ENCODE measurements at places on chromosomes 5 and 9. TPM values are rescaled to one million over a fixed set of nuclear protein-coding genes. Genes with fewer than 3 reads are reported as not detected.

DNA sequence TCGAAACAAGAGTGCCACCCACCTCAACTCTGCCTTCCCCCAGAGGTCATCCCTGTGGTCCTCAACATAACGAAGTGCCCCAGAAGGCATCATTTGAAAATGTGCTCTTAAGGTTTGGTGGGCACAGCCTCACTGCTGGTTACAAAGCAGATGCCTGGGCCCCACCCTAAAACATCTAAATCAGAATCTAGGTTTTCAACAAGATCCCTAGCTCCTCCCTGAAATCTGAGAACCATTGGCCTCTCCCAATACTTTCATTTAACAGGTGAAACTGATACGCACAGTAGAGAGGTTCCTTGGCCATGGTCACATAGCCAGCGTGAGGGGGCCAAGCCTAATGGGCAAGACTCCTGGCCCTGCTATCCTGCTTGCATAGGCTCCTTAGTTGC, 376.2 kb upstream of the CLINT1 start:
- DNase-seq, result no peak

GRCh38 chr9:137311171-137311985, 9.3 kb upstream of the NRARP start:
- peak; percentile 86 for DNase-seq

DNA sequence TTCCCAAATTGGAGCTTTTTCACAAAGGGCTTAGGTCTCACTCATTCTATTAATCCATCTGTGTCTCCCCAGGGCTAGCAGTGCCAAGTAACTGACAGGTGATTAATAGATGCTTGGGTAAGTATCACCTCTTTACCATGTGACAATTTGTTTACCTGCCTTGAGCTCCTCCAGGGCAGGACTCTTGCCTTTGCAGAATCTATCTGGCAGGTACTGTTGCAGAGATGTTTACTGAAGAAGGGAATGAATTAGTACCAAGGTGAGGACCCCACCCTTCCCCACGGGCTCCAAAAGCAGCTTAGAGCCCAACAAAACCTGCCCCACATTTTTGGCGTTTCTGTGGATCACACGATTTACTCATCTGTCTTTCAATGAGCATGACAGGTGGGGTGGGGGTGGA, 698 bp upstream of the TGFBI start:
- DNase-seq, result no peak

DNA sequence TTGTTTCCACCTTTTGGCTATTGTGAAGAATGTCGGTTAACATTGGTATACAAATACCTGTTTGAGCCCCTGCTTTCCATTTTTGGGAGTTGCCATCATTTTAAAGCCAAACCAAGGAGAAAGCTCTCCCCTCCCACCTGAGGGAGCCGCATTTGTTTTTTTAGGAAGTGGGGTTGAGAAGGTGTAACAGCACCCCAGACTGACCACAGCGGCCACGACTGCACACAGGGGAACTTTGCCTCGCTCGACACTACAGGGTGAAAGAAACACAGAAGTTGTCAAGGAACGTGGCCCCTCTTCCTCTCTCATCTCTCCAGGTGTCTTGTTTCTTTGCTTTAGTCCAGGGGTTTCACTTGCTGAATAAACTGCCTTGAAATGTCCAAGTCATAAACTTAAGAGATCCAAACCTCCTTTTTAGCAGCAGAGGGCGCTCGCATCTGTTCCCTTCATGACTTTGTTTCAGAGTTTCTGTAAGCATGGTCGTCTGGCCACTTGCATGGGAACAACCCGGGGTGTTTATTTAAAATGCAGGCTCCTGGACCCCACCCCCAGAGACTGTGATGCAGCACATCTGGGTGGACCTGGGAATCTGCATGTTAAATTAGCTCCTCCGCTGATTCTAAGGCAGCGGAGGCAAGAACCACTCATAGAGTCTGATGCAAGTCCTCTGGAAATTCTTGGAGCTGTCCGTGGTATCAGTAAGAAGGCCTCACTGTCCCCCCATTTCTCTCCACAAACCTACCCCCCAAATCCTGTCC, 2.1 kb upstream of the TTLL11 start:
- peak; percentile 54 for DNase-seq

- DNase-seq, result no peak
Measured at GRCh38 chr5:61281686-61282085, 50.4 kb upstream of the ZSWIM6 start.

DNA sequence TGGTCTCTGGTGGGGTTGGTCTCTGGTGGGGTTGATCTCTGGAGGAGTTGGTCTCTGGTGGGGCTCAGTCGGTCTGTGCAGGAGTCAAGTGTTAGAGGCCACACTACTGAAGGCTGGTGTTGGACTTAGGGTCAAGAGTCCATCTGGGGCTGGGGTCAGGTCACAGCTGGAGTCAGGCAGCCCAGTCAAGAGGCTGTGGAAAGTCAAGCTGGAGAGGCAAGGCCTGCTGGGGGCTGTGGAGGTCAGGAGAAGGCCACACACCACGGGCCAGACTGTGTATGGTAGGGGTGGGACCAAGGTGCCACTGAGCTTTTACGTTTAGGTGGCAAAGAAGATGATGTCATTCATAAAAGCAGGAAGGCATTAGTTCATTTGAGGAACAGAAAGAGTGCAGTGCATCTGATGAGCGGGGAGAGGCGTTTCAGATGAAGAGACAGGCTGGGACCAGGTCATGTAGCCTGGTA, 16.7 kb upstream of the CD74 start:
- no peak for DNase-seq

- DNase-seq, result no peak
Measured at GRCh38 chr9:137784046-137784445, 93.5 kb upstream of the CACNA1B start.

DNA sequence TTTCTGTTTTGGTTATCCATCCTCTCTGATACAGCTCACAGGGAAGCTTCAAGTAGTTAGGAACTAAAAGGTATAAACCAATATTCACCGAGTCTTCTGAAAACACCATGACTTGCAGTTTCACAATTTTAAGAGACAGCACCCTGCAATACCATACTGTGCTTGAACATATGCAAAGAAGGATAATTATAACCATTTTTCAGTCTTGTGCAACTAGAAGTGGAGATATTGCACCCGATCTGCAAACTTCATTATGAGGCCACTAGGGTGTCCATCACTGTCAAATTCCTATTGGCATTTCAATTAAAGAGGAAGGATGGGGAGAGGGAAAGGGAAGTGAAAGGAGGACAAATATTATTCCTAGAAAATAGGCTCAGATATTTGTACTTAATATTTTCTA, 32.4 kb upstream of the CEP120 start:
- DNase-seq, result no peak

- DNase-seq, result no peak
Measured at GRCh38 chr5:88058625-88059024, 210.0 kb downstream of the TMEM161B start.

GRCh38 chr9:129198319-129199043, 20.4 kb upstream of the IER5L start:
- peak; percentile 51 for DNase-seq

DNA sequence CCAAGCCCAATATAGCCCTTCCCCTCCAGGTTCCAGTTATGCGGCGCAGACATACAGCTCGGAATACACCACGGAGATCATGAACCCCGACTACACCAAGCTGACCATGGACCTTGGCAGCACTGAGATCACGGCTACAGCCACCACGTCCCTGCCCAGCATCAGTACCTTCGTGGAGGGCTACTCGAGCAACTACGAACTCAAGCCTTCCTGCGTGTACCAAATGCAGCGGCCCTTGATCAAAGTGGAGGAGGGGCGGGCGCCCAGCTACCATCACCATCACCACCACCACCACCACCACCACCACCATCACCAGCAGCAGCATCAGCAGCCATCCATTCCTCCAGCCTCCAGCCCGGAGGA, 6.3 kb downstream of the NR4A3 start:
- no peak for DNase-seq

GRCh38 chr5:64161420-64161819, 4.2 kb upstream of the RNF180 start:
- DNase-seq, result no peak

- no peak for DNase-seq
Measured at GRCh38 chr5:103441523-103441922, 121.1 kb downstream of the NUDT12 start.

DNA sequence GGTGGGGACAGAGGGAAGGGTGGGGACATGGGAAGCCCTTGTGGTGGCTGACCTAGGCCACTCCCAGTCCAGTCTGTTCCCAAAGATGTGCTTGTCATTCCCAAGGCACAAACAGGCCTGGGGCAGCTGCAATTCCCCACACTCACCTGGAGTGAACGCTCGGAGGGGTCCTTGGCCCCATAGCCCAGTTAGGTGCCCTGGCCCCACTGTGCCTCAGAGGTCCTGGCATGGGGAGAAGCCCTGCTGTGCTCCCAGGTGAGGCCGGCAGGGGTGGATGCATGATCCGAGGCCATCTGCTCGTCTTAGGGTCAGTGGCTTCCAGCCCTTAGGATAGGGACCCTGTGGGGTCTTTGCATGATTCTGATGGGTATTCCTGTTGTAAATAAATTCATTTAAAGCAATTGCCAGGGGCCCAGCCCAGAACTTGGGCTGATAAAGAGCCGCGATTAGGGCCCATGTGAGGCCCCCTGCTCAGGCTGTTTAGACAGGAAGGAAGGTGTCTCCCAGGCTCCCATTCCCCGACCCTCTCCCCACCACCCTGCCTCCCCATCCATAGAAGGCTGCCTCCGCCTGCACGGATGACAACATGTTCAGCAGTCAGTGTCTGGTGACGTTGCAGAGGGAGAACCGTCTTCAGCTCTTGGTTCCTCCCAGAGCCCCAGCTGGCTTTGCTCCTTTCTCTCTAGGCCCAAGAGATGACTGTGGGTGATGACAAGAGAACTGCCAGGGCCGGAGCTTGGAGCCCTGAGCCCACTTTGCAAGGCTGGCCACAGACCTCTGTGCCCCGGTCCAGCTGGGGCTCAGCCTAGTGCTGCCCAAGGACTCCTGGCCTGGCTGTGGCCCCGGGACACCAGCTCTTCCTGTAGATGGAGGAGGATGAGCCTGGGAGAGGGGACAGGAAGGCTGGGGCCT, 28.4 kb upstream of the IRX4 start:
- no peak for DNase-seq

DNA sequence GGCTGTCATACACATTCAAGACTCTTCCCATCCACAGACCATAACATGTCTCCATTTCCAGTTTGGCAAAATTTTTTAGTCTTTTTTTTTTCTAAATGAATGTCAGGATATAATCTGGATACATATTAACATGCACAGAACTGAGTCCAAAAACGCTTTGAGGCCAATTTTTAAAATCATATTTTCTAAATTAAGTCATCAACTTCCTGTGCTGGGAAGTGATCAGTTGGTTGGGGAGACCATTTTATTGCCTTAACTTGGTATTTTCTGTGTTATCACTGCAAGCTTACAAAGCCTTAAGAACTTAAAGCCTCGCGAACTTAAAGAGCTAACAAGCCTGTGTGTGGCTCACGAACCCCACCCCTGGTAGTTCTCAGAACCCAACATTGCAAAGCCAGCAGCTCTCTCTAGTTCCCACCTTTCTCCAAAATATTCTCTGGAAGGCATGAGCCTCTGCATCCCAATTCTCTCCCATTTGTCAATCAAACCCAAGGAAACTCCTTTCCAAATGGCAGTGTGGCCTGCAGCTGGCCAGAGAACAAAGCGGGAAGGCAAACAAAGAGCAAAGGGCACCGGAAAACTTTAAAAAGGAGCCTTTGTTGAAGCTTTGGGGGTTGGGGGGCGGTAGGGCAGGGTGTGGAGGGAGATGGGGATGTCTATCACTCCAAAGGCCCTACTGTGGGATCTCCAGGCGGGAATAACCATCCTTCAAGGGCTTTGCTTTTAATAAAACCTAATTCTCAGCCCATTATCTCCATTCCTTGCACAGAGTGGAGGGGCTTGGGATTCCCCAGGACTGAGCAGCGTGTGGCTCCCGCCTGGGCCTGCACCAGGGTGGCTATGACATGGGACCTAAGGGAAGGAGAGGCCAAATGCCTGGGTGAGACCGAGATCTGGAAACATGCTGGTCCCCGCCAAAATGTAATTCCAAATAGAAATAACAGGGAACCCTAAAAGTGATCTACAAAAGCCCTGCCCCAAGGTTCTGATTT, 65.0 kb downstream of the ROR2 start:
- DNase-seq, result no peak

DNA sequence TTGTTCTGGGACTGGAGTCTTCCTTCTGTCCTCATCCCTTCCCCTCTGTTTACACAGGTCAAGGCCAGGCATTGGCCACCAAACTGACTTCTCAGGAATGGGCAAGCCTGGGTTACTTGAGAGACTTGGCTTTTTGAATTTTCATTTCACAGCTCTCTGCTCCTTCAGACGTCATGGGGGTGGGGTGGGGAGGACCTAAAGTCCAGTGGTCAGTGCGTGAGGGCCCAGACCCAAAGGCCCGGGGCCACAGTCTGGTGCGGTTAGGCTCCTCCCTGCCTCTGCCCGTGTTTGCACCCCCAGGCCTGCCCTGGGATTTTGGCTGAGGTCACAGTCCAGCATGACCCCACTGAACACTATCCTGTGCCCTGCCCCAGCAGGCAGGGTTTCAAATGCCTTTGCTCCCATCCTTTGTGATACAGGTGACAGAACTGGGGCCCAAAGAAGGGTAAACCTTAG, 4.1 kb upstream of the CXXC5 start:
- peak; percentile 39 for DNase-seq

GRCh38 chr9:68973619-68974018, 40.3 kb downstream of the PRKACG start:
- DNase-seq, result no peak

GRCh38 chr5:57210633-57211032, 36.8 kb downstream of the GPBP1 start:
- no peak for DNase-seq

GRCh38 chr5:157542282-157543000, 33.1 kb downstream of the ADAM19 start:
- DNase-seq, result no peak

DNA sequence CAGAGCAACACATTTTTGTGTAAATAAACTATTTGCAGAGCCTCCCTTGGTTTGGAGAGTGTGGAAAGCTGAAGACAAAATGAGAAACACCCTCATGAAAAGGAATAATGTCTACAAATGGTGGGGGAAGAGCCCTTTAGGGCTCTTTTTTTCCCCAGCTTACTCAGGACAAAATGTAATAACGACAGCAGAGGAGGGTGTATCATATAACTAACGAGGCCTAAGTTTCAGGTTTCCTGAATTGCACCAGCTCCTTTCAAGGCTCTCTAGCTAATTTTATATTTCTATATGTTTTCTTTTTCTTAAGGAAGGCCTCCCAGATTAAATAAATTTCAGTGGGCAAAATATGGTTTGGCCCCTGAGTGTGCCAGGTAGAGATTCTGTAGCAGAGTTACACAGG, 116.3 kb downstream of the FEM1C start:
- no peak for DNase-seq

- DNase-seq, result no peak
Measured at GRCh38 chr9:114278356-114278755, 44.5 kb upstream of the ORM1 start.

Gene FBXL7
- 12.3 TPM for total RNA-seq

Gene STPG3
- total RNA-seq, result not detected

Gene FYB1
- total RNA-seq, result 17.9 TPM

Gene MARVELD2
- total RNA-seq, result 32.4 TPM

Gene GRIA1
- not detected for total RNA-seq

Measured in ureter (tissue), 1 donor.